ENCODE measurements at places on chromosomes 7 and 10.

DNA sequence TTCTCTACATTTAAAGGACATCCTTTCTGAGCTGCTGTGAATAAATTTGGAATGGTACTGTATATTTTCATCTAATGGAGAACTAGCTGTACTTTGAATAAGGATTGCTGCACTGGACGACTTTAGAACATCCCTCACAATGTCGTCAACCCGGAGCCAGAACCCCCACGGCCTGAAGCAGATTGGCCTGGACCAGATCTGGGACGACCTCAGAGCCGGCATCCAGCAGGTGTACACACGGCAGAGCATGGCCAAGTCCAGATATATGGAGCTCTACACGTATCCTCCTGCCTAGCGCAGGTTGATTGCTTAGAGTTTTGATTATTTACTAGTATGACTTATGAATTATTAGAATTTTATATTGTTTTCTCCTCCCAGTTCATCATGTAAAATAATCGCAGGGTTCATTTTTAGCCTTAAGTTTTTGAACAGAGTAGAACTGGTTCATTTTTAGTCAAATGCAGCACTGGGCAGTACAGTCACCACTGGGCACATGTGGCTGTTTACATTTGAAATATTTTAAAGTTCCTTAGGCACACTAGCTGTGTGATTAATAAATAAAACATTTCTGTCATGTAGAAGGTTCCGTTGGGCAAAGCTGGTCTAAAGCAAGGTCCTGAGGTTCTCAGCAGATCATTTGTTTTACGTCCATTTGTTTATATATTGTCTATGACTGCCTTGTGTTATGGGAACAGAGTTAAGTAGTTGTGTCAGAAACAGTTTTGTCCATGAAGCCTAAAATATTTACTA lies 31.5 kb downstream of the CUL1 start:
- no peak for DNase-seq

DNA sequence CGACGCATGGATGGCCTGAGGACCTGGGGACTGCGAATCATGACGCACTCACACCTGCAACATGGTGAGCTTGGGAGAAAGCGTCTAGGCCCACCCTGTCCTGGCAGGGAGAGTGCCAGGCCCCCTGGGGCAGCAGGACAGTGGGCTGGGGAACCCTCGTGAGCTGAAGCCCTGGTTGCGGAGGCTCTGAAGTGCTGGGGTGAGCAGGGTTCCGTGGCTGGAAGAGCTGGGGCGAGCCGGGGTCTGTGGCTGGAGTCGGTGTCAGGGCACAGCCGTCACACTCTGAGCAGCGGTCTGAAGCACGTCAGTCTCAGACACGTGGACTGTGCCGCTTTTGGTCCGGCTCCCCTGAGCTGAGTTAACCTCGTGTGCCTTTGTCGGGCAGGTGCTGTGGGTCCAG lies 4.7 kb downstream of the SUN1 start:
- DNase-seq = no peak

DNA sequence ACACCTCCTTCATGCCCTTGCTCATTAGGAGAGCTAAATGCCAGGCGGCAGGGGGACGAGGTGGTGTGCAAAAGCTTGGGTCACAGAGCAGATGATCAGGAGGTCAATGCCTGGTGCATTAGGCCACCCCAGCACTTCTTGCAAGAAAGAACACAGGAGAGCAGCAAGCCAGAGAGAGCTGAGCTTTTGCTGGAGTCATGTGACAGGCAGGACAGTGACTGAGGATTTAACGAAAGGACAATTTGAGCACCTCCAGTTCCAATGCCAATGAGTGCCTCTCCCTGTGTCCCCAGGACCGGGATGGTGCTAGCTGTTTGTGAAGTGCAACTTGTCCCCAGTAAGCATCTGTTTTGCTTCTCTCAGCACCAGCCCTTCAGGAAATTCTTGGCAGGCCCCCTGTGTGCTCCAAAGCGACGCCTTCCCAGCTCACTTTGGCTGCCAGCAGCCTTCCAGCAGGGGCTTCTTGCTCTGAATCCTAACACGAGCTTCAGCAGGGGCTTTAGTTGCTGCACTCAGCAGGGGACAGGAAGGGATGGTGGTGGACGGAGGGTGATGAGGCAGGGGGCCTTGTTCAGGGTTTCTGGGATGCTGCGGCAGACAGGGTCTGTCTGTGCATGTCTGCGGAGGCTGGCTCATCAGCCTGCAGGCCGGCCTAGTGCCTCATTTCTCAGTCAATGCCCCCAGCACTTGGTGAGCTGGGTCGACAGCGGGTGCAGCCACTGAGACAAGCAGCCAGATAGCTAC lies 368.1 kb downstream of the RPS24 start:
- no peak for DNase-seq

GRCh38 chr7:143233816-143234532 lies 12.1 kb downstream of the TAS2R40 start:
- no peak for DNase-seq

DNA sequence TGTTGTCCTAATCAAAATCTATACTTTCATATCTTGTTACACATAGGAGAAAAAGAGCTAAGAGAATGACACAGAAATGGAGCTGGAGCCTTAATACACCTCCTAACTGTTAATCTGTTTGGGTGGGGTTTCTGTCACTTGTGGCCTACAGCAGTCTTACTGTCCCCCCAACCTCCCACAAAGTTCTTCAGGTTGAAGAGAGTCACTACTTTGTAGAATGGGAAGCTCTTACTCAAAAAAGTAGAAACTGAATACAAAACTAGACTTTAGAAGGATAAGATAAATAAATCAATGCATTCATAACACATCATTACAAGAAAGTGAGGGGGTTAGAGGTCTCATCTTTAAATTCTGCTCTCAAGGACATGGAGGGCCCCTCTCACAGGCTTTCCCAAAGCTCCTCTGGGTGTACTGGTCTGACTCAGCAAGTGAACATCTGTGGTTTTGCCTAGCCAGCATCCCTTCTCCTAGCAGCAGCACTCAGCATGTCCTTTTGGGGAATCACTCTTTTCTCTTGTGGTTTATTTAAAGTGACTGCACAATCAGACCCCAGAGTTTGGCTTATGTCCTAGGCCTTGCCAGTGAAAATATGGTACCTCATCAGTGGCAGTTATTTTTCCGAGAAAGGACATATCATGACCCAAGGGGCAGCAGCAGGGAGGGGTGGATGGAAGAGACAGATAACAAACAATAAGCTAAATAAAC lies 2.0 kb upstream of the BLVRA start:
- DNase-seq = peak; percentile 60

DNA sequence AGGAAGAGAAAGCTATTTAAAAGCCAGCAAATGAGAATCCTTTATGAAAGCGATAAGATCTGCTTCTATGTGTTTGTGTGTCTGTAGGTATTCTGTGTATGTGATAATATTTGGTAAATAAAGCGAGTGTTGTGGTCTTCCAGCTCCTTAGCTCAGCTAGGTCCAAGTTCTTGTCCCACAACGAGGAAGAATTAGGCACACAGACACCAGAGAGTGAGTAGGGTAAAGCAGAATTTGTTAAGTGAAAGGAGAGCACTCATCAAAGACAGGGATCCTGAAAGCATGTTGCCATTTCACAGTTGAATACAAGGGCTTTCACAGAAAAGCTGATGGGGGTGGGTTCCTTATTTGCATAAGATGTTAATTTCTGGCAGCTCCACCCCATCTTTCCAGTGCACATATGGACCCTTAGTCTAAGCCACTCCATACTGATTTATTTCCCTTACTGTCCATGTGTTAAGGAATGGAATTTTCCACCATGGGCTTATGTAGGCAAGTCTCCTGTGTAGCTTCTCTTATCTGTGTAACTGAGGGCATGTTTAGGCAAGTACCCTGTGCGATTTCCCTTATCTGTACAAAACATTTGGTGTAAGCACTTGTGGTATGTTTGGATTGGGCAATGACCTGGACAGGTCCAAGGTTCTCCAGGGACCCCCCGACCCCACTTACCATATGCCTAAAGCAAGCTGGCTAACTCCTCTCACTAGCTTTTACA lies 165.9 kb upstream of the VIPR2 start:
- DNase-seq = peak; percentile 33

DNA sequence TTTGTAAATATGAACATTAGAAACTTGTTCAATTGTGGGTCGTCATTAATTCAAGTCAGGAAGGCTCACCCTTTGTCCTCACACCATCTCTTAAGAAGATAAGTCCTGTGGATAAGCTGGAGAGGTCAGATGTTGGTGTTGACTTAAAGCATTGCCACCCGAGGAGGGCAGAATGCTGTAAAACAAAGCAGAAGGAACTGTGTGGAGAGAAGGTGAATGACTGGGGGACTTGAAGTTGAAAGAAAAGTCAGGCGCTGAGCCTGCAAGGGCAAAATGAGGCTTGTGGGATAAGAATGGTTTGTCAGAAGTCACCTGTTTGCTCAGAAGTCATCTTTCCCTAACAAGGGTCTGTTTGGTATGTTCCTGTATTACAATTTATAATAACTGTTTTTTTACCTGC lies 9.1 kb downstream of the RPA3 start:
- no peak for DNase-seq

GRCh38 chr10:124678557-124679240 lies 65.5 kb downstream of the FAM53B start:
- DNase-seq = no peak

- no peak for DNase-seq
Measured at GRCh38 chr7:117019786-117020590, 66.7 kb downstream of the ST7 start.

- no peak for DNase-seq
Measured at GRCh38 chr10:50346942-50347341, 95.6 kb upstream of the ASAH2 start.

DNA sequence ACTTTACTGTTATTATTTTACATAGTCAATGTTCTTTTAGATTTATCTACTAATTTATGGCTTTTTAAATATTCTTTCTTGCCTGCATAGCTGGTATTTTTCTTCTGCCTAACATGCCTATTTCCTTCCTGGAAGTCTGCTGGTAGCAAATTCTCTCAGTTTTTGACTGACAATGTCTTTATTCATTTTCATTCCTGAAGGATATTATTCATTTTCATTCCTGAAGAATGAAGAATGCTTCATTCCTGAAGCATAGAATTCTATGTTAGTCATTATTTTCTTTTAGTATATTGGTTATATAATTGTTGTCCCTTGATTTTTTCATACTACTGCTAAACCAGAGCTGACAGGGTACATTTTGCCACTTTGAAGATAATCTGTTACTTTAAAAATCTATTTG lies 41.8 kb downstream of the TMEM168 start:
- peak; percentile 8 for DNase-seq

DNA sequence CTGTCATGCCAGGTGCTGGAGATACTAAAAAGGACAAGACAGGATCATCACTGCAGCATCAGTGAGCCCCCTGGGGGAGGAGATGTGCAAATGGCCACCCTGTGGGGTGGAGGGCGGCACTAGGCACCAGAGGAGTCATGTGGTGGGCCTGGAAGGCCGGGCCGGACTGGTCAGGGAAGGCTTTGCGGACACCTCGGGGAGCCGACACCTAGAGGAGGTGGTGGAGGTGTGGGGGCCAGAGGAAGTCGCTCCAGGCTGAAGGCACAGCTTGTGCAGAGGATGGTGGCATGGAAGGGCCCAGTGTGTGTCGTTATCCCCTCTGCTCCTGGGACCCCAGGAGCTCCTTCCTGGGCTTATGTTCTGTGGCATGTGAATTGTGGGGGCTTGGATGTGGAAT lies 437.7 kb downstream of the RPS24 start:
- no peak for DNase-seq

GRCh38 chr10:102775201-102775934 lies 31.6 kb downstream of the WBP1L start:
- no peak for DNase-seq

- DNase-seq = no peak
Measured at GRCh38 chr10:123790132-123790885, 101.3 kb downstream of the CPXM2 start.

DNA sequence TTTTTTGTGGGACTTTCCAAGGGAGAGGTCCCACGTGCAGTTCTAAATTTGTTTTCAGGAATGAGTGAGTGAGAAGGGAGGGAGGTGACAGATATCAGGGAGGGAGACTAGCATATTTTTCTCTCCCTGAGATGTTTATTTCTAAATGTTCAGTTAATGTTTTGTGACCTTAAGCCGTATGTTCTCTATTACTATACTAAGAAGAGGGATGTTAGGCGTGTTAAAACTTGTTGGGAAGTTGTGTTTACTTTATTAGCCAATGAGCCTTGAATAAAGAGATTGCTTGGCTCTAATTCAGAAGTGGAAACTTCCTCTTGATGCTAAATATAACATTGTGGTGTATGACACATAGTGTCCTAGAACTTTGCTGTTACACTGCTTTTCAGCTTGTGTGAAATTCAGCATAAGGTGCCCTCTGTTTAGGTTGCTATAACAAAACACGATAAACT lies 37.3 kb downstream of the DNAH11 start:
- no peak for DNase-seq

GRCh38 chr10:60905580-60905979 lies 38.4 kb downstream of the RHOBTB1 start:
- DNase-seq = no peak

GRCh38 chr7:1743481-1744230 lies 73.6 kb downstream of the ELFN1 start:
- DNase-seq = no peak

DNA sequence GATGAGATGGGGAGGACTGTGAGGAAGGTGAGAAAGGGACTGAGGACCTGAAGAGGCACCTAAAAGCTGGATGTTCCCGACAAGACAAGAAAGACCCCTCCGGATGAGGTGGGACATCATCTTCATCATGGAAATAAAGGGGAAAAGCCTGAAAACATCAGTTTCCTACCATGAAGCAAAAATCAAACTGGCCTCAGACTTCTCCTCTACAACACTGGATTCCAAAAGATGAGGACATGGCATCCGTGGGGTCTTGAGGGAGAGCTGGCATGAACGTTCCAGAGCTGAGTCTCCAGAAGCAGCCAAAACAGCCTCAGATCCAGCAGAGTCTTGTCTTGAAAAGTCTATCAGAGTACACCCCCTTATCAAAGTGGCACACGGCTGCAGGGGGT lies 44.5 kb downstream of the DIP2C start:
- DNase-seq = no peak

GRCh38 chr7:157271991-157272324 lies 64.8 kb upstream of the DNAJB6 start:
- peak; percentile 63 for DNase-seq

DNA sequence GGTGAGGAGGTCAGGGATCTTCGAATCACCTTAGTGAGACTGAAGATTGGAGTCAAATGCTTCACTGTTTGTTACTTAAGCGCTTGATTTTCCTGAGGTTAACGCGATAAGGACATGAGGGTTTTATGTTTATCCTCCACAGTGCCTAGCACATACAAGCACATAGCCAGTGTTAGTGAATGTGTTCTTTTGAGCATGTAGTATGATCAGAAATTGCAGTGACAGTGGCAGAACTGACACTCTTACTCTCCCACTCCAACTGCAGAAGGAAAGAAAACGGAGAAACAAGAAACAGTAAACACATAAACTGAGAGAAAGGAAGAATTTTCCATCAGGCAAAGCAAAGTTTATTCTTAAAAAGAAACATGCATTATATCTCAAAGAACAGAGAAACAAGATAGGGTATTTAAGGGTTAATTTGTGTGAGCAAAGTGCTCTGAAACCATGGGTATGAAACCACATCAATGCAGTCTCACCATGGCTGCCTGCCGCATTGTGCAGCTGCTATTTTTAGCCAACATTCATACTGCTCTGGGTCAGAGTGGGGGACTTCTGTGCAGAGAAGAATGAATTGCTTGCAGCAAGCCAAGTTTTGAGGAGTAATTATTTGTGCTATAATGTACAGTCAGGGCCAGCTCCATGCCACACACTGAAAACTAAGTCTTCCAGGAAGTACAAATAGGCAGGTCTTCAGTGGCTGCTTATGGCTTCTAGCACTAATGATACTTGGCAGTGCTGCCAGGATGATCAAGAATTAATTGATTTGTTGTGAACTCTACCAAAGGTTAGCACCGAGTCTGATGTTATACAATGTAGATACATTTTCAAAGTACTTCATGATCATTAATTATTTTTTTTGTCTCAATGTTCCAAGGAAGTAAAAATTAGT lies 152.0 kb downstream of the MACC1 start:
- DNase-seq = no peak

GRCh38 chr10:128914681-128915080 lies 552.4 kb upstream of the MGMT start:
- no peak for DNase-seq

All from NCI-H226 (cell line).